Hippocampal formation (tissue), 2 donors: ENCODE measurements at places on chromosomes 11 and 22.

- DNase-seq = no peak
These were observed at the start of gene TRPM5 for GRCh38 chr11:2443881-2444820. Gene TRPM5, minus strand, starts transcription at chr11:2444514. Its CDS starts 21,478 bp downstream, at chr11:2423036.

- DNase-seq = no peak
These were observed 6.9 kb downstream of the NFRKB start for GRCh38 chr11:129888451-129888850.

DNA sequence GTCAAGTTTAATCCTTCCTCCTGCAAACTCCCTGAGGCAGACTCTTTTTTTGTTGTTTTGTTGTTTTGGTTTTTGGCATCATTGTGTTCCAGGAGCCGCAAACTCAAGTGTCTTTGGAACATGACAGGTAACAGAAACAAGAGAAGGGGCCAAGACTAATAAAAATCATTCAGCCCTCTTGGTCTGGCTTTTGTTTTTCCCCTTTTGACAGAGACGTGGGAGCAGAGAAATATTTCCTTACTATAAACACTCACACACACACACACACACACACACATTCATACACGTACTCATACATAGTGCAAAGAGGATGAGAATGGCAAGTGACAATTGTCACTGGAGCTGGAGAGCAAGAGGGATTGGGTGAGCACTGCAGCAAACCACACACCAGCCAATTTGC lies 10.4 kb upstream of the ASPHD2 start:
- no peak for DNase-seq

GRCh38 chr11:11000579-11001283 lies 142.9 kb upstream of the ZBED5 start:
- no peak for DNase-seq

- no peak for DNase-seq
These were observed 8.7 kb downstream of the TENM4 start for GRCh38 chr11:79432138-79432537.

DNA sequence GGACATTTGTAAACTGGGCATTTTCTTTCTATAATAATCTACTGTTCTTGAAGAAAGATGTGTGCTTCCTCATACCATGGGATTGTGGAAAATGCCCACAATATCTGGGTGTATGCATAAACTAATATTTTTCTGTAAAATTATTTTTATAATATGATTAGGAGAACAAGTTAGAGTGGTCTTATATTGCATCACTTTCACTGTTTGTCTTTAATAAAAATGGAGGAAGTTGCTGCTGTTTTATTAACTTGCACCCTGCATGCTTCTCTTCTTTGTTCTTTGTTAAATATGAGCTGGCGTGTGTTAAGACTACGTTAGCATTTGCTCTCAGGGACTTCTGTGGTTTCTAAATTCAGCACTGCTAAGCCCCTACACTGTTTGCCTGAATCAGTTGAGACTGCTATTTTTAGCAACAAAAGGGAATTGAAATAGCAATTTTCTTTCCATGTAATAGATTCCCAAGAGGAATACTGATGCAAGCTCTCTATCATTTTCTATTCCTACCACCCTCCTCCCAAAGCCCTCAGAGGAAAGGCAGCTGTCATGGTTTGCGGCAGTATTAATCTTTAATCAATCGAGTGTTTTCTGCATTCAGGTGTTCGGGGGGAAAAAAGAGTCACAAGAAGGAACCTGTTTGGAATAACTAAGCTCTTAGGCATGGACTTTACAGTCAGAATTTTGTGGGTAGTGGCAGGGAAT lies 56.1 kb downstream of the HSD17B12 start:
- DNase-seq = no peak

- no peak for DNase-seq
These were observed 260.1 kb downstream of the DCDC1 start for GRCh38 chr11:31109446-31109845.

DNA sequence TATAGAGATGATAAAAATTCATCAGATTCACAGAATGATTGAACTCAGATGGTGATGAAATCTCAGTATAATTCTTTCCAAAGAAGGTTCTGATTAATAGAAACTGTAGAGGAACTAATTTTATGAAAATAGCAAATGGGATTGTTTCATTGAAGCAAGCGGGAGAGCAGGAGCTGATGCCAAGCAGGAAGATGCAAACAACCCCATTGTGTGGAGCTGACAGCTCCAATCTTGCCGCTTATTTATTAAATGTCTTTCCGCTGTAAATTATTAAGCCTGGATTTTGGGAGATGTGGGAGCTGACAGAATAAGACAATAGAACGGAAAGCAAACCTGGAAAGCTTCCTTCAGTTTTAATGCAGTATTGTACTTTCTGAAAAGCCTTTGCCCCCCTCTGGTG lies 6.0 kb upstream of the TMEM218 start:
- no peak for DNase-seq

DNA sequence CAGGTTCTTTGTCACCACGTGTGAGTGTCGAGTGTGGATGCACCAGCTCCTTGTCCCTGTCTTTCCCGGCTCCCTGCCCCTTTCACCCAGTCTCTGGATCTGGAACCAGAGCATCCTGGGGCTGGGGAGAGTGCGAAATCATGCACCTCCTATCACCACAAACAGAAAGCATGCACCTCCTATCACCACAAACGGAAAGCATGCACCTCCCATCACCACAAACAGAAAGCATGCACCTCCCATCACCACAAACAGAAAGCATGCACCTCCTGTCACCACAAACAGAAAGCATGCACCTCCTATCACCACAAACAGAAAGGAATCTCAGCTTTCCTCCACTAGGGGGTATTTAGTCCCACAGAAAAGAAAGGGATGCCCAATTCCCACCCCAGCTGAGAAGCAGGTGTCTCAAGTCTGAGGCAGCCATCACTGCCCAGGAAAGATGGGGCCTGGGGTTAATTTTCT lies 5.9 kb upstream of the GLB1L3 start:
- no peak for DNase-seq

GRCh38 chr11:8650401-8650990 lies 32.0 kb downstream of the TRIM66 start:
- DNase-seq = no peak

GRCh38 chr11:20729597-20730105 lies 60.3 kb downstream of the NELL1 start:
- no peak for DNase-seq

- DNase-seq = no peak
These were observed 46.7 kb downstream of the NXPE2 start for GRCh38 chr11:114724916-114725524.

DNA sequence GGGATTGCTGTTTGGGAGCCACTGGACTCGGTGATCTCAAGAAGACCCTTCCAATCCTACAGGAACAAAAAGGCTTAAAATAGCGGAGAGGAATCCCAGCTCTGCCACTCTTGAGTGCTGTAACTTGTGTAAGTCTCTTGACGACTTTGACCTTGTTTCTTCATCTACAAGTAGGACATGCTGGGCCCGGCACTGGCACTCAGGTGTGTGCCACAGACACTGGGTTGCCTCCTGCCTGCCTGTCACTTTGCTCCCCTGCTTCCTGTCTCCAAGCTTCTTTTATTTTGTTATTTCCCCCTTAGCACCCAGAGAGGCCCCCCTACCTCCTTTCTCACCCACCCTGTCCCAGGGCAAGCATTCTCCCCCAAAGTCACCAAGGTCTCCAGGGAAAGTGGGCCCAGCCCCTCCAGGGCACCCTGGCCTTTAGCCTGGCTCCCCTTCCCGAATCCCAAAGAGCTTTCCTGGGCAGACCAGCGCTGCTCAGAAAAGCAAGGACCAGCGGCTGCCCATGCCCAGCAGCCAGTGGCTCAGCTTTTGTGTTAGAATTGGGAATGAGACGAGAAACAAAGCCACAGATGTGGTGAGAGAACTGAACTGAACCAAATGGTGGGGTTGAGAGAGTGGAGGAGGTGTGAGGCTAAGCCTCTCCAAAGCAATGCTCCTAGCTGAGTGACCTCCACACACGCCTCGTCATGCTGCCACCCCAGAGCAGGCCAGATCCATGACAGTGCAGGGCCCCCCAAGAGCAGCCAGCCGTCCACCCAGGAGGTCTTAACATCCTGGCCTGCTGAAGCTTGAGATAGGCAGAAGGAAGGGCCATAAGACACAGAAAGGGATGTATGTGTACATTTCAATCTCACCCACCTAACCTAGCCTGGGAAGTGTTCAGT lies 4.5 kb downstream of the TRIM29 start:
- no peak for DNase-seq

GRCh38 chr22:32482708-32483107 lies 8.1 kb downstream of the FBXO7 start:
- no peak for DNase-seq

DNA sequence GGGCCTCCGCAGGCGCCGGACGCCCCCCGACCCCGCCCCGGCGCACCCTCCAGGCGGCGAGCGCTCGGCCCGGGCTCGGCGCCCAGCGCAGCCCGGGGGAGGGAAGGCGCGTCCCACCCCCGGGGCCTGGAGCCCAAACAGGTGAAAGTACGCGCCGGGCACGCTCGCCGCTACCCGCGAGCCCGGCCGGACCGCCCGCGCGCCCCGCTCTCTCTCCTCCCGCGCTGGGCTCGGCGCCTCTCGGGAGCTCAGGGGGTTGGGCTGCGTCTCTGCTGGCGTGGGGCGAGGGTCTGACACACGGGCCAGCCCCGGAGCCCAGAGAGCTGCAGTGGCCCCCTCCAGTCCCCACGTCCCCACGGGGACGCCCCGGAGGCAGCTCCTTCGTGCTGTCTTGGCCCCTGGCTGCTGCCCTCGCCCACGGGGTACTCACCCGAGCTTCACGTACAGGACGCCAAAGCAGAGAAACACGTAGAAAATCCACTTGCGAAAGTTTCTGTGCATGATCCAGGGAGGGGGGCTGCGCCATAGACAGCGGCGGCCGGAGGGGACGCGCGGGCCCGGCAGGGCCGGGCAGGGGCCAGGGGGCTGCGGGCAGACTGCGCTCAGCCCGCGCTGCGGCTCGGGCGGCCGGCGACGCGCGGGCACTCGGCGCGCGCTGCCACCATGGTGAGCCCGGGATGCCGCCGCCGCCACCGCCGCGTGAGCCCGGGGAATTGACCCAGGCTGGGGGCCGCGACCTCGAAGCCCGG lies 534 bp downstream of the WNT7B start:
- no peak for DNase-seq

DNA sequence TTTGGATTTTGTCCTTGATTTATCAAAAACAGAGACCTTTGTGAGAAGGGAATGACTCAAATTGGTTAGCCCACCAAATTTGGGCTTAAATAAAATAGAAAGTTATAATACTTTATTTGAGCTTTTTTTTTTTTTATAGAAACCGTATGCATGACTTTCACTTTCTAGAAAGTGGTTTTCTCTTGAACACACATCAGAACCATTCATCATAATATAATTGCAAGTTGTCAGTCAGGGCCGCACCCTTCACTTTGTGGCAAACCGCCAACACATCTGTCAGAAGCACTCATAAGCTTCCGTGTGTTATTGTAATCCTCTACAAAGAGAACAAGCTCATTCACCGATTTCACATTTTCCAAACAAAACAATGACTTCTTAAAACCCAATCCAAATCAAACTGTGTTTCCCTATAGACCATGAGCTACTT lies 76.1 kb downstream of the SOX6 start:
- no peak for DNase-seq

- no peak for DNase-seq
These were observed 30.2 kb upstream of the LINC01488 start for GRCh38 chr11:69451289-69451688.

GRCh38 chr11:93672280-93672679 lies 10.8 kb downstream of the CEP295 start:
- no peak for DNase-seq

GRCh38 chr11:40161854-40162410 lies 1297.5 kb downstream of the LRRC4C start:
- DNase-seq = no peak

- no peak for DNase-seq
These were observed 53.1 kb downstream of the YAP1 start for GRCh38 chr11:102163368-102163767.
